ENCODE measurements at places on chromosomes 4 and X. TPM values are rescaled to one million over a fixed set of nuclear protein-coding genes. Genes with fewer than 3 reads are reported as not detected.

GRCh38 chr4:53007024-53007423 is 144.9 kb downstream of the RASL11B start:
- no peak for DNase-seq

Gene SLC9A7
- polyA plus RNA-seq = 4.0 TPM

Gene DMRTC1B
- polyA plus RNA-seq = 0.46 TPM

Gene TASL
- 5.0 TPM for polyA plus RNA-seq

Gene MAGEA6
- polyA plus RNA-seq = not detected
